ENCODE measurements at places on chromosomes 13 and 19. TPM values are rescaled to one million over a fixed set of nuclear protein-coding genes. Genes with fewer than 3 reads are reported as not detected.

- H3K4me3 ChIP-seq = peak within 1 kb of the TSS; percentile 86
- DNase-seq = peak; percentile 97
- no peaks in the 10 kb centered on the region for H3K27me3 ChIP-seq
- peaks cover 35% of the 10 kb centered on the region for H3K4me1 ChIP-seq
- H3K36me3 ChIP-seq = peaks cover 22% of the 10 kb centered on the region
Measured at GRCh38 chr19:18588611-18589379, at the start of gene REX1BD. Gene REX1BD (plus strand): TSS chr19:18588798. CDS start chr19:18588802, 4 bp downstream.

GRCh38 chr19:39641773-39642172 is 13.9 kb upstream of the LGALS16 start:
- H3K4me1 ChIP-seq = no peaks in the 10 kb centered on the region
- H3K4me3 ChIP-seq = no peak overlapping the region
- DNase-seq = no peak
- H3K36me3 ChIP-seq = no peaks in the 10 kb centered on the region
- peaks cover 12% of the 10 kb centered on the region for H3K27me3 ChIP-seq

GRCh38 chr13:40341501-40341900 is 324.9 kb downstream of the FOXO1 start:
- peaks cover 6% of the 10 kb centered on the region for H3K27me3 ChIP-seq
- no peak overlapping the region for H3K27ac ChIP-seq
- no peak overlapping the region for H3K4me3 ChIP-seq
- H3K4me1 ChIP-seq = peaks cover 8% of the 10 kb centered on the region
- DNase-seq = no peak

DNA sequence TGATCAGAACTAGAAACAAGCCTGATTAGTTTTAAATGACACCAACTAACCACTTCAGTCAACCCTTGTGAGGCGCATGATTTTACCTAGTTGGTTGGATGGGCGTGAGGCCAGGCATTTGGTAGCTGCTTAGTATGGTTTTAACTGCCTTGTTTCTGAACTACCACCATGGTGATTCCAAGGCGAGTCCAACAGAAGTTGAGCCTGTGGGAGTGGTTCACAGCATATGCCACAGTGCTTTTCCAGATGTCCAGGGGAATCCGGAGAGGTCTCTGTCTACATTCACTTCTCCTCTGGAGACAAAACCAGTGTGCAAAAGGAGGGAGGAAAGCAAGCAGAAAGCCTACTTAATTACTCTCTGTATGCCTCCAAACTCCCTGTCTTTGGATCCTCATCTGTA is 524.1 kb downstream of the GPC6 start:
- no peak for DNase-seq
- no peaks in the 10 kb centered on the region for H3K27me3 ChIP-seq
- no peak overlapping the region for H3K27ac ChIP-seq
- H3K4me3 ChIP-seq = no peak overlapping the region
- no peaks in the 10 kb centered on the region for H3K36me3 ChIP-seq
- no peaks in the 10 kb centered on the region for H3K4me1 ChIP-seq

DNA sequence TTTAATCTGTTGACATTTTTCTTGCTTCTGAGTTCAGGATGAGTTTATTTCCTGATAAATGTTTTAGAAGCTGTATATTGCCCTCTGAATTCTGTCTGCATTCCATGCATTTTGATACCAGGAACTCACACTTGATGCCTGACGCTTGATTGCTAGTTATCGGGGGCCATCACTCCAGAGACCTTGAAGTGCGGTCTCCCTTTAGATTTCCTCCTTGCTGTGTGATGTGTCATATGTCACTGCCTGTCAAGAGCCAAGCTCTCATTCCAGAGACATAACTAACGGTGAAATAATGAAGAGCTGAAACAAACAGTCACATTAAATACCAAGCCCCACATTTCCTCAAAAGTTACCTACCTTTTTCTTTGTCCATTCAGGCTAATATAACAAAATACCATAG is 155.5 kb downstream of the TNFSF13B start:
- H3K27ac ChIP-seq = no peak overlapping the region
- no peaks in the 10 kb centered on the region for H3K27me3 ChIP-seq
- DNase-seq = no peak
- no peak overlapping the region for H3K4me3 ChIP-seq

GRCh38 chr13:29688193-29688592 is 92.7 kb upstream of the SLC7A1 start:
- peaks cover 21% of the 10 kb centered on the region for H3K27me3 ChIP-seq
- H3K27ac ChIP-seq = no peak overlapping the region
- no peak for DNase-seq
- no peaks in the 10 kb centered on the region for H3K4me1 ChIP-seq
- no peak overlapping the region for H3K4me3 ChIP-seq

GRCh38 chr13:19794631-19795030 is 11.9 kb upstream of the PSPC1 start:
- DNase-seq = no peak
- H3K36me3 ChIP-seq = no peaks in the 10 kb centered on the region
- H3K4me3 ChIP-seq = no peak overlapping the region
- H3K27me3 ChIP-seq = no peaks in the 10 kb centered on the region
- H3K27ac ChIP-seq = no peak overlapping the region

GRCh38 chr13:56347014-56347413 is 793.7 kb upstream of the PRR20A start:
- H3K27me3 ChIP-seq = no peaks in the 10 kb centered on the region
- H3K4me3 ChIP-seq = no peak overlapping the region
- H3K36me3 ChIP-seq = no peaks in the 10 kb centered on the region
- H3K4me1 ChIP-seq = no peaks in the 10 kb centered on the region

- H3K4me1 ChIP-seq = no peaks in the 10 kb centered on the region
- H3K4me3 ChIP-seq = no peak overlapping the region
- no peak for DNase-seq
- no peak overlapping the region for H3K27ac ChIP-seq
- no peaks in the 10 kb centered on the region for H3K36me3 ChIP-seq
Measured at GRCh38 chr13:56412856-56413255, 727.9 kb upstream of the PRR20A start.

GRCh38 chr13:84821261-84821660 is 939.0 kb upstream of the SLITRK1 start:
- no peaks in the 10 kb centered on the region for H3K4me1 ChIP-seq
- no peak overlapping the region for H3K27ac ChIP-seq
- H3K27me3 ChIP-seq = no peaks in the 10 kb centered on the region
- no peak for DNase-seq
- no peaks in the 10 kb centered on the region for H3K36me3 ChIP-seq

GRCh38 chr13:53238261-53238660 is 209.6 kb downstream of the OLFM4 start:
- H3K4me3 ChIP-seq = no peak overlapping the region
- no peak overlapping the region for H3K27ac ChIP-seq
- no peaks in the 10 kb centered on the region for H3K27me3 ChIP-seq
- no peak for DNase-seq
- H3K4me1 ChIP-seq = no peaks in the 10 kb centered on the region

DNA sequence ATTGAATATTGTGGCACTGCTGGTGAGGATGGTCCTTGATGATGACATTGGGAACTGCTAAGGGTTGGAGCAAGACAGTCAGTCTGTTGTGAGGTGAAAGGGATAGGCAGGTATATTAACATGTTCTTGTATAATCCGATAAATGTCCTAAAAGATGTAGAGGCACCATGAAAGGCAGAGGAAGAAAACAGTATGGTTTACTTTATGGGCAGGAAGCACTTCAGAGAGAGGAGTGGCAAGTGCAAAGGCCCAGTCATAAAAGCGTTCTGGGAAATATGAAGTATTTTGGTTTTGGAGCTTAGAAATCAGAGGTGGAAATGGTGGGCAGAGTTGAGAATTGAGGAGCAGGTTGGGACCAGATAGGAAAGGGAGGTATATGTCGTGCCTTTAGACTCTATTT is 9.5 kb downstream of the NUP58 start:
- DNase-seq = no peak
- H3K36me3 ChIP-seq = peaks cover 58% of the 10 kb centered on the region
- peak overlapping the region; percentile 0 for H3K27ac ChIP-seq
- H3K4me3 ChIP-seq = no peak overlapping the region
- H3K4me1 ChIP-seq = peaks cover 21% of the 10 kb centered on the region
- no peaks in the 10 kb centered on the region for H3K27me3 ChIP-seq

DNA sequence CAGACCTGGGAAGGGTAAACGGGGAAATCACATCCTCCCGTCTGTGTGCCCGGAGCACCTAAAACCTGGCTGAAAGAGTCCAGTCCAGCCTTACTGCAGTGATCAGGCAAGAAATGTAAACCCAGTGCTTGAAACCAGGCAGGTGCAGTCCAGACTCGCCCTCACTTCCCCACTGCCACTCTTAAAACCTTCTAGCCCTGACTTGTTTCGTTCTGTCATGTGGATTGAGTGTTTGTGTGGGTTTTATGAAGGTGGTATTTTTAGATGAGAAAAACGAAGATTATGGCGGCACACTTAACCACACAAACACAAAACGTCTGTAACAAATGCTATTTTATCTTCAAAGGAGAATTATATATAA is 839 bp upstream of the CKAP2 start:
- H3K27ac ChIP-seq = peak overlapping the region; percentile 91
- H3K4me1 ChIP-seq = peaks cover 45% of the 10 kb centered on the region
- H3K4me3 ChIP-seq = peak overlapping the region; percentile 97
- peak; percentile 77 for DNase-seq
- H3K36me3 ChIP-seq = peaks cover 16% of the 10 kb centered on the region

DNA sequence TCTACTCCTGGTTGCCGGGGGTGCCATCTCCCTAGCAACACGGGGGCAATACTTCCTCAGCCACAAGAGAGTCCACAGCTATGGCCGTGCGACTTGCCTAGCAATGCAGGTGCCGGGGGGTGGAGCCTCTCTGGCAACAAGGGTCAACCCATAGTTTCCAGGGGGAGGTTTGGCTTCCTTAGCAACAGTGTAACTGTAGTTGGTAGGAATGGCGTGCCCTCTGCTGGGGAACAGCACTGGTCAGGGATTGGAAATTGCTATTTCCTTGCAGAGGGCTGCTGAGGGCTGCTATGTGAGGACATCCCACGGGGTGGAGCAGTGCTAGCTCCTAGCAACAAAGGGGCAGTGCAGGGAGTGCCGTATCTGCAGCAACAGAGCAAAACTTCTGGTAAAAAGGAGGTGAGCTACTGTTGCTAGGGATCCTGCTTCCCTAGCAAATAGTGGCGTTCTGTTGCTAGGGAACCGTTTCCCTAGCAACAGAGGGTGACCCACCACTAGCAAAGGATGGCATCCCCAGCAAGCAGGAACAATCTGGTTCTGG is 7.0 kb upstream of the TMC4 start:
- H3K4me1 ChIP-seq = no peaks in the 10 kb centered on the region
- no peak overlapping the region for H3K27ac ChIP-seq
- H3K27me3 ChIP-seq = no peaks in the 10 kb centered on the region
- H3K36me3 ChIP-seq = peaks cover 44% of the 10 kb centered on the region
- H3K4me3 ChIP-seq = no peak overlapping the region
- no peak for DNase-seq

DNA sequence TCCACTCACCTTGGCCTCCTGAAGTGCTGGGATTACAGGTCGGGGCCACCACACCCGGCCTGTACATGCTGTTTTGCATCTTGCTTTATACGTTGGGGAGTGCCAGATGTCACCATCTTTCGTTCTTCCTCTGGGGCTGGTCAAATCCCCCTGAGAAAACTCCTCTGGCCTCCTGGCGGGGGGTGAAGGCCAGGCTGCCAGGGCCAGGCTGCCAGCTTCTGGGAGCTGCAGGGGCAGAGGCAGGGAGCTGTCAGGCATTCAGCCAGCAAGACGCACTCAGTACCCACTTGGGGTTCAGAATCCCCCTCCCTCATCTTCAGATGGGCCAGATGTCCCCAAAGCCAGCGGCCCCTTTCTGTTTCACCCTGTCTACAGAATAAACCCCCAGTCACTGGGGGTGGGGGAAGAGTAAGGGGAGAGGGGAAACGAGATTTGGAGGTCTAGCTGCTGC is 16.1 kb downstream of the ZSWIM9 start:
- no peak for DNase-seq
- no peak overlapping the region for H3K27ac ChIP-seq
- H3K36me3 ChIP-seq = peaks cover 44% of the 10 kb centered on the region
- H3K4me1 ChIP-seq = no peaks in the 10 kb centered on the region
- H3K27me3 ChIP-seq = no peaks in the 10 kb centered on the region
- H3K4me3 ChIP-seq = no peak overlapping the region

DNA sequence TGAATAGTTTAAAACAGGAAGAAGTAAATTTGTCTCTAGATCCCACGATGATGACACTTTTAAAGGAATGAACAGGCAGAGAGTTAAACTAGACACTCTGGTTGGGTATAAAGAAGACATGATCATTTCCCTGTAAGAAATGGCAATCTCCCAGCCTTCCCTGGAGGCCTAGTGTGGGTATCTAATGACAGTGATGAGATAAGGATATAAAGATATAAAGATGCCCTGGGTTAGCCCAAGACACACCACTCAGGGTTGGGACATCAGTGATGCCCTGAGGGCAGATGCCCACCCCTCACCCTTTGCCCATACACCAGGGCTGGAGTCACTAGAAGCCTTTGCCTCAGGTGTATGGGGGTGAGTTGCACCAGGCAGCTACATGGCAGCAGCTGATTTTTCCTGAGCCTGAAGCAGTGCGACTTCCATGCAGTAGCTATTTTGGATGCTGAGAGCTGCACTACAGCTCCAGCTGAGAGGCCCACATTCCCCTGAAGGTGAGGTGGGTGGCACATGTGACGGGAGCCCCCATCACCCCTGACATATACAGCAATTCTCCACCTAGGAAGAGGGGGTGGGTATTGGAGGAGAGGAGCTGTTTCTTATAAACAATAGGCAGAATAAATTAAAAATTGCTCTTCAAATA is 177.5 kb downstream of the NDFIP2 start:
- H3K27ac ChIP-seq = no peak overlapping the region
- H3K36me3 ChIP-seq = no peaks in the 10 kb centered on the region
- H3K4me1 ChIP-seq = no peaks in the 10 kb centered on the region
- no peak for DNase-seq
- H3K27me3 ChIP-seq = peaks cover 13% of the 10 kb centered on the region
- H3K4me3 ChIP-seq = no peak overlapping the region

- DNase-seq = no peak
- H3K4me3 ChIP-seq = no peak overlapping the region
- no peak overlapping the region for H3K27ac ChIP-seq
- no peaks in the 10 kb centered on the region for H3K4me1 ChIP-seq
- H3K36me3 ChIP-seq = no peaks in the 10 kb centered on the region
Measured at GRCh38 chr13:108525827-108526226, 103.6 kb upstream of the MYO16 start.

DNA sequence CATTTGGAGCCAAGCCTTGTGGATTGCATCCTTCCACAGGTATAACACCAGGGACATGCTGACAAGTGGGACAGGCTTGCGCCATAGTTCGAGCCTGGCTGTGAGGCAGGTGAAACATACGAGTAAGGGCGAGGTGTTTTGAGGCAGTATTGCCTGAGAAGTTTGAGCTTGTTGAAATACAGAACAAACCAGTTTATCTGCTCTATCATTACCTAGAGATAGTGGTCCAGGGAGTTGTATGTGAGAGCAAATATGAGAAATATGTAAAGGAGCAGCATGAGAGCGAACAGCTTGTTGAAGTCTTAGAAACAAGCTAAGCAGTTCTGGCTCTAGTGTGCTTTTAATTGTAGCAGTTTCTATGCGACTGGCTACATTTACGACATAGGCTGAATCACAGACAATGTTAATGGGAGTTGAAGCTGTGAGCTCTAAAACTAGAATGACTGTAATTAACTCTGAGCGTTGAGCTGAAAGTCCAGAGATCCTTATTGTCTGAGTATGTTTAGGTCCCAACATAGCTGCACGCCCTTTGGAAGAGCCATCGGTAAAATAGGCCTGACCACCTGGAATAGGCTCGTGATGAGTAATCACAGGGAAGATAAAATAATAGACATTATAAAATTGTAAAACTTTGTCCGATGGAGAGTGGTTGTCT is 8.2 kb downstream of the ZNF439 start:
- DNase-seq = no peak
- no peak overlapping the region for H3K4me3 ChIP-seq
- peaks cover 41% of the 10 kb centered on the region for H3K36me3 ChIP-seq
- H3K27me3 ChIP-seq = no peaks in the 10 kb centered on the region

The CELF5 gene
- total RNA-seq = 0.12 TPM

The ZNF729 gene
- not detected for total RNA-seq

The PTH2 gene
- total RNA-seq = not detected

The AP1M1 gene
- total RNA-seq = 107 TPM

The YJU2 gene
- total RNA-seq = 38.2 TPM

The SLC25A42 gene
- 8.1 TPM for total RNA-seq

The SBK2 gene
- not detected for total RNA-seq

The GPR4 gene
- total RNA-seq = not detected

The ETV2 gene
- 1.1 TPM for total RNA-seq
